ENCODE measurements at places on chromosomes 4 and X.

- DNase-seq, result no peak
Observed at GRCh38 chr4:147244786-147245185, 236.1 kb upstream of the EDNRA start.

- no peak for DNase-seq
Observed at GRCh38 chr4:138500869-138501268, 258.7 kb upstream of the SLC7A11 start.

- no peak for DNase-seq
Observed at GRCh38 chrX:6226596-6227452, 1.8 kb downstream of the NLGN4X start.

- no peak for DNase-seq
Observed at GRCh38 chr4:39166177-39166576, 16.2 kb upstream of the WDR19 start.

DNA sequence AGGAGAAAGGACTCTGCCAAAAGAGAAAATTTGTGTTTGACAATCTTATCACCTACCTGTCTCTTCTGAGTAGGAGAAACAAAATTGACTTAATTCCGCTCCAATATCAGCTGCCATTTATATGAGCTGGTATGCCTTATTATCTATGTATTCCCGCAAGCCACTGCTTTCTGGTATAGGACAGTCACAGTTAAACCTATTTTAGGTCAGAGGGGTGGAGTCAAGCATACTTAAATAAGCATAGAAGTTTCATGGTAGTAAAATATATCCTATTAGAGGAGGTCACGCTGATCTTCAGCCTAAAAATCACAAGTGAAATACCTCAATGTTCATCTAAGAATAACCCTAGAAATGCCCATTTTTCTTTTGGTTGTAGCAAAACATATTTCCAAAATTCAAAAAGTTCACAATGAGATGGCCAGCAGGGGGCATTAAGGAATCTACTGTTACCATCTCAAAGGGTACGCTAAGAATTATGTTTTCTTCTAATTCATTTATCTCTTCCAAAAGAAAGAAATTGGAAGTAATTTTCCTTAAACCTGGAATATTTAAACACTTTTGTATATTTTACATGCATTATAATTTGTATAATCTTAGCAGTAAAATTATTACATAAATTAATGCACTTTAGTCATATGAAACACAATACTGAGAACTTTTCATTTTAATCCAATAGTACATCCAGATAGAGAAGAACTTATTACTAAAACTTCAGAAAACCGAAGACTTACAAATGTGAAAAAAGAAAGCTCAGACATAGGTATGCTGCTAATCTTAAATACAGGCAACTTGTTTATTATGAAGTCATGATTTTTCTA lies 10.5 kb downstream of the PPAT start:
- DNase-seq, result peak; percentile 15

- DNase-seq, result peak; percentile 99
Observed at GRCh38 chr4:76589872-76590797, 155.1 kb downstream of the SHROOM3 start.

GRCh38 chr4:129232589-129233337 lies 136.8 kb downstream of the C4orf33 start:
- peak; percentile 1 for DNase-seq

GRCh38 chrX:29299684-29300083 lies 712.4 kb downstream of the IL1RAPL1 start:
- DNase-seq, result peak; percentile 20

GRCh38 chr4:83709627-83710026 lies 173.7 kb downstream of the GPAT3 start:
- no peak for DNase-seq

DNA sequence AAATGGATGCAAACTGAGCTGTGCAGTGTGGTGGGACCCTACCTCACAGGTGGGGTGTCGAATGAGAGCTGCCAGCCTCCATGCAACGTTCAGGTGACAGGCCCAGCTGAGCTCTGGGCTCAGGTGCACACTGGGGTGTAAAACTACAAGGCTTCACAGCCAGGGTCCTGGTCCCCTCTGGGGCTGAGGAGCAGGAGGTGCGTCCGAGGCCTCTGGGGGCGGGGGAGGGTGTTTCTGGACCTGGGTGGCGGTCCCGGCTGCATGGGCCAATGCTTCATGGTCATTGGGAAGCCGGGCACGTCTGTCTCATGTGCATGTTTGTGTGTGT lies 26.5 kb upstream of the SORCS2 start:
- DNase-seq, result no peak

GRCh38 chrX:96909291-96909690 lies 25.6 kb downstream of the RPA4 start:
- DNase-seq, result peak; percentile 68

DNA sequence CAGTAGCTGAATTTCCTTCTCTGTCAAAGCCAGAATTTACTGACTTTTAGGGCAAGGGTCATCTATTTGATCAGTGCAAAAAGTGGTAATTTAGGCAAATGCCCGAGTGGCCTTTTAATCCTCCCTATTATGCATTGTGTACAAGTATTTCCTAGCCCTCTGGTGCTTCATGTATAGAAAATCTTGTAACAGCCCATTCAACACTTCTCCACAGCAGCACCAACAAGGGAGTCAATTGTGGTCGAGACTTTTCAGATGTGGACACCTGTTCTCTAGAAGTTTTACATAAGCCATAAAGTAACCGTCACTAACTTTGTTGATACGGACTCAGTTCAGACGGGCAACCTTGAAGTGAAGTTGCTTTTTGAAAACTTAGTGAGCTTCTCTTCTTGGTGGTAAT lies 50.9 kb upstream of the FHDC1 start:
- DNase-seq, result no peak

- DNase-seq, result peak; percentile 66
Observed at GRCh38 chr4:53346920-53347852, 18.7 kb downstream of the SCFD2 start.

DNA sequence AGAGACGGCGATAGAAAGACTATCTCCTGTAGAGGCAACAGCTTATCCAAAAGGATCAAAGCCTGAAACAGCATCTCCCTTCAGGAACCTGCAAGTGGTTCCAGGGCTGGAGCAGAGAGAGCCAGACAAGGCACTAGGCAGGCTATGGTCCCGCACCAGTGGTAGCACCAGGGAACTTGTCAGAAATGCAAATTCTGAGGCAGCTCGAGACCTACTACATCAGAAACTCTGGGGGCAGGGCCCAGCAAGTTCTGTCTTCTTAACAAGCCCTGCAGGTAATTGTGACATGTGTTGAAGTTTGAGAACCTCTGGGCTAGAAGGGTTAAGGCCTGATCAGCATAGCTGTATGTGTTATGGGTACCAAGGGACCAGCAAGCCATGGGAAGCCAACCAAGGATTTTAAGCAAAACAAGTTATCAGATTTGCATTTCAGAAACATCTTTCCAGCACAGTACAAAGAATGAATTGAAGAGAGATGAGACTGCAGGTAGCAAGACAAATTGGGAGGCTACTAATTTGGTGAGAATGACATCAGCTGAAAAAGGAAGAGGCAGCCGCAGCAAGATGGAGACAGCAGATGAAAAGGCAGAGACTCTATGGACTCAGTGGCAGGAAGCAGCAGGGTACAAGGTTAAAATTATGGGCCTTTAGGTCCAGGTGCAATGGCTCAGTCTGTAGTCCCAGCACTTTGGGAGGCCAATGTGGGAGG lies 139.7 kb downstream of the TSPAN5 start:
- DNase-seq, result no peak

DNA sequence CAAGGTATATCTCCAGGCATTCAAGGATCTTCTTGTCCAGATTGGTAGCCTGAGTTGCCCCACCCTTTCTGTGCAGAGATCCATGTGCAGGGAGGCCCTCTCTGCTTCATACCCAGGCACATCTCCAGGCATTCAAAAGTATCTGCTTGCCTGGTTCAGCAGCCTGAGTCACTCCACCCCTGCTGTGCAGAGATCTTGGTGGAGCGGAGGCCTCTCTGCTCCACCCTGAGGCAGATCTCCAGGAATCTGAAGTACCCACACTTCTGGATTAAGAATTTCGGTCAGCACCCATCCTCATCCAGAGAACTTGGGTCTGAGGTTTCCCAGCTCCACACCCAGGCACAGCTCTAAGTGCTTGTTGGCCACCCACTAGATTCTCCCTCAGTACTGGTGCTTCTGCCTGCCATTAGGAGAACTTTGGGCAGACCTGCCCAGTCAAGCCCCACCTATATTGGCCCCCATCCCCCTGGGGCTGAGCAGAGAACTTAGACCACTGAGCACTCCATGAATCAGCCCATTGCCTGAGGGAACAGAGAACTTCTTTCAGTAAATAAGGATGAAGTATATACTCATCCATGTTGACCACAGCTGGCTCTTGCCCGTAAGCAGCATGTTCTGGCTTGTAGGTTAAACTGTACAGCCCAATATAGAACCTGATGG lies 199.5 kb upstream of the ZCCHC13 start:
- no peak for DNase-seq

DNA sequence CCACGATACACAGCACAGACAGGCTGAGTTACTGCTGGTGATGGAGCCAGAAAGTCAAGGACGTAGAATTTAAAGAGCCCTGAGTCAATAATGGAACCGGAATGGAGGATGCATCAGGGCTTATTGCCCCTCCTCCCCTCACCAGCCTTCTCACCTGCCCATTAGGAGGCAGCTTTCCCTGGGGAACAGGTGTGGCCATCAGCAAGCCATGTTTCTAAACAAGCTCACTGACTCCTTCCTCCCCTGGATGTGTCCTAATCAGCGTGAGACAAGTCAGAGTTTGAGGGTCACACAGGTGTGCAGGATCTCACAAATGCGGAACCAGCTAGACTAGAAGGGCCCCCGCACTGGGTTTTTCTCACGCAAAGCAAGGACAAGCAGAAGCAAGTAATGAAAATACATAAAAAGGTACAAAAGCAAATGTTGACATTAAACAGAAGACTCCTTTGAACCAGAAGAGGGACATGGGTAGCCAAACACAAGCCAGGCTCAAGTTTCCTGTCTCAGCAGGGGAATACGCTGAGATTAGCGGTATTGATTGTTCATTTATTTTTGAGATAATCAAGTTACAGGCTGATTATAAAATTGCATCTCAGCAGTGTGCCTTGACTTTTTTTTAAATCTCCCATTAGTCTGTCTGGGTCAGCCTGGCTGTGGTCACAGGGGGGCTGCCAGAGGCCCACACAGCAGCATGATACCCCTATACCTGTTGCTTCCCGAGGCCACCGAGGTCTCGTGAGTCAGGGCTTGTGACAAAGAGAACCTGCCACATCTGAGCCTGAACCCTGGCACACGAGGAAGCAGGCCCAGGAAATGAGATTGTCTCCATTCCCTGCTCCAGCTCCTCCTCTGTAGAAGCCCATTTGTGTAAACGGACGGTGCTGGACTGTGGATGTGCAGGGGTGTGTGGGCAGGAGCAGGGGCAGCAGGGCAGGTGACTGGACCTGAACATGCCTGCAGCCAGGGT lies 37.4 kb downstream of the CCKAR start:
- DNase-seq, result no peak

GRCh38 chrX:107978707-107979307 lies 3.4 kb downstream of the TEX13B start:
- peak; percentile 48 for DNase-seq

DNA sequence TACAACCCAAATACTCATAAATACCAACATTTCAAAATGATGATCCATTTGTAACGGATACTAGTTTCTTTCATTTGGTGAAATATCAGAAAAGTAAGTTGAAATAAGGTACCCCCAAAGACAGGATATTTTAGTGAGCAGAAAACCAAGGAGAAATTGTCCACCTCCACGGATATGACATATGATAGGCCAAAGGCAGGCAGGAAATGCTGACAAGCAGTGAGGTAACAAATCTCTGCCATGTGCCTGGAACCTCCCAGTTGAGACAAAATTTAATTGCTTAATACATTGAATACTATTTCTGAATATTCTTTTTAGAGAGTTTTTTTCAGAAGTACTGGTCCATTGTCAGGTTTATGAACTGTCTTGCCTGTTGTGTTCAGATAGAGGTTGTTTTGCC lies 118.8 kb downstream of the GATB start:
- no peak for DNase-seq

DNA sequence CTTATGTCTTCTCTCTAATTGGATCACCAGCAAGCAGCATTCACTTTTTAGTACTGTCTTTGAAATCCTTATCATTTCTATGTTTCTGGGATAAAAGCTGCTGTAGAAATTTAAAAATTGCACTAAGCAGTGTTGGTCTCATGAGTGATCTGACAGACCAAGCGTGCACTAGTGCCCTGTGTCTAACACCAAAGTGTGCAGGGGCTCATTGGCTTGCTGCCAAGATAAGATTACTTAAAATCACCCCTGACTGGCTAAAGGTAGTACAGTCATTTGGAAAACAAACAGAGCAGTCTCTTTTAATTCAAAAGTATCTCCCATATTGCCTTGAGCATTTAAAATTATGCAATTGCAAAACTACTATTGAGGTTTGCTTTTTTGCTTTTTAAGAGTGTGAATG lies 304.6 kb downstream of the ARAP2 start:
- DNase-seq, result no peak

All from fibroblast of lung (primary cell).